Anterior cingulate cortex (tissue), 58 donors: ENCODE measurements at places on chromosomes 5 and 9.
A peak's percentile ranks its signal among the peaks of the same experiment; 100 is the strongest.

GRCh38 chr5:57772512-57772911 is 289.9 kb upstream of the ACTBL2 start:
- no peak for DNase-seq

DNA sequence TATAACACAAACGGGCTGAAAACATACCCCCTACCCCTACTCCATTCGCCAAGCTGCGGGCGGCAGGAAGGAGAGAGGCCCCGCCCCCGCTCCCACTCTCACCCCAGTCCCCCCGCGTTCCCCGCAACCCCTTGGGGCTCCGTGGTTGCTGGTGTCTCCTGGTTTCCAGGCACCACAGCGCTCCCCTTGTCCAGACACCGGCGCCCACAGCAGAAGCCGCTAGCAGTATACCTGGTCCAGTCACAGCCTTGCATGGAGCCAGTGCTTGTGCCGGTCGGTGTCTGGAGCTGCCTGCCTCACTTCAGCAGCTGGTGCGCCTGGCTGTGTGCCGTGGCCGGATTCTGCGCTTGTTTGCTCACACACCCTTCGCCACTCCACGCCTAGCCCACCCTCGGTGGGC is 240.5 kb upstream of the DAB2 start:
- no peak for DNase-seq

DNA sequence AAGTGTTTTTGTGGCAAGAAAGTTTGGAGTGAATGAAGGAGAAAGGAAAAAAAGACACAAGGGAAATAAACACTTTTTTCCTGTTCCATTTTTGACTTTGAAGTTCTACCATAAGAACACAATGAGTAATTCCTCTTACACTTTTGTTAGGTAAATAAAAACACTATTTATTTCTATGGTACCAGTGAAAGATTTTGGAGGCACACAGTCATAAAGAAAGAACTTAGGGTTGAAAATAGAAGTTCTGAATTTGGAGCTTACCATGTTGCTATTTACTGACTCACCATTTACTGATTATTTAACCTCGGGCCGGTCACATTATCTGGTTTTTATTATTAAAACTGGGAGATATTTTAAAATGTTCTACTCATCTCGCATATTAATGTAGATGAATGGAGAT is 367.8 kb downstream of the TLE1 start:
- no peak for DNase-seq

DNA sequence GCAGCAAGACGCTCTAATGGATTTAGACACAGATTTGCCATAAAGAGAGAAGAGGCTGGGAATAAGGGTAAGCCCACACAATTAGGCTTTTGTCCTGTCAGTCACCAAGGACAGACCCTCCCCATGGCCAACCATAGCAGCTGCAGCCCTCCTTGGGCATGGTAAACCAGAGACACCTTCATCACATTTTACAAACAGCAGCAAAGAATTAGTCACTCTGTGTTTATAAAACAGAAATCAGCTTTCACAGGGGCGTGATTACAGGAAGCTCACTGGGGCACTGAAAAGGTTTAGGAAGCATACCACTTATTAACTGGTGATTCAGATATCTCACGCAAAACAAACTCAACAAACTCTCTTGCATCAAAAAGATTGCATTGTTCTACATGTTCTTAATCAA is 37.3 kb upstream of the ZNF622 start:
- no peak for DNase-seq

DNA sequence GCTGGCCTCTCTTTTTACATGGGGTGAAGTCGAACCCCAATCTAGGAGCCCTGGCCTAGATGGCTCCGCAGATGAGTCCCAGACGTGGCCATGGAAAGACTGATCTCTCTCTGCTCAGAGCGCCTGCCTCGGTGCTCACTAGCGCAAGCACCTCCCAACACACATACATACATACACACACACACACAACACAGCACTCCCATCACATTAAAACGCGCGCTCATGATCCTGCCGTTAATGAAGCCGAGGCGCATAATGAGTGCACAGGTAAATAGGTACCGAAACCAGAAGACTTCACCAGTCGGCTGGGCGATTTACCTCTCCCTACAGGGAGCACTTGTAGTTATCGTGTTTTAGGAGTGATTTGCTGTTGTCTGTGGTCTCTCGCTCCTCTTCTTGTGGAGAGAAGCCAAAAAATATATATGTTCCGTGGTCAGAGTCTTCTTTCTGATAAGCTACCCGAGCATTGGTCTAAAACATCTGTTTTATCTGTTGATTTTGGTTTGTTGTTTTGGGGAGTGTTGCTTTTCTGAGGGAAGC is 207.7 kb downstream of the MEF2C start:
- DNase-seq: no peak

DNA sequence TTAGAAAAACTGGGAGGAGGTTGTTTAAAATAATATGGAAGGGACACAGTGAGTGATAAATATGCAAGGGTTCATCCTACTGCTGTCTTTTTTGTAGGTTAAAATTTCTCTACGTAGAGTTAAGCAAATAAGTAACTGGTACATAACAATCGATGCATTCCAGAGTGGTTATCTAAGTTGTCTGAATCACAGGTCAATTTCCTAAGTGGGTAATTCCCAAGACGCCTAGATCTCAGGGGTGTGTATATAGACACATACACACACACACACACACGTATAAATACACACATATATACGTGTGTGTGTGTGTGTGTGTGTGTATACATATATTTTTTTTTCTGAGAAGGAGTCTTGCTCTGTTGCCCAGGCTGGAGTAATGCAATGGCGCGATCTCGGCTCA is 22.3 kb downstream of the CAAP1 start:
- no peak for DNase-seq

DNA sequence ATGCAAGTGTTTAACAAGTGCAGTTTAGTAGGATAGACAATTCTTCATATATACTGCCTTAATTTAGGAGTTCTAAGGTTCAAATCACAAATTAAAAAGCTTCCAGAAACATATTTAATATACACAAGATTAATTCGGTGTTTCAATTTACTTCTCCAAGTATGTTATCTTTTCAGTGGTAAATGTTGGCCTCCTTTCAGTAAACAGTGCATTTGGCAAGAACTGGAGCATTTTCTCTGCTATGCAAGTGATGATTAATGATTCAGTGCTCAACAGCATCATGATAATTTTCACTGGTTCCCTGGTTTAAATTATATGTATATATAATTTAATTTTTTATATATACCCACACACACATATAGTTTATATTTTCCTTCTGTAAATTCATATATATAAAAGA is 541.7 kb downstream of the EFNA5 start:
- no peak for DNase-seq

- no peak for DNase-seq
Observed at GRCh38 chr5:140134277-140134935, 8.7 kb downstream of the IGIP start.

- DNase-seq: no peak
Observed at GRCh38 chr5:34652466-34652865, 3.7 kb upstream of the RAI14 start.

- no peak for DNase-seq
Observed at GRCh38 chr5:10447041-10447440, 5.4 kb downstream of the ROPN1L start.

GRCh38 chr5:170425731-170426130 is 36.6 kb upstream of the KCNMB1 start:
- DNase-seq: no peak

DNA sequence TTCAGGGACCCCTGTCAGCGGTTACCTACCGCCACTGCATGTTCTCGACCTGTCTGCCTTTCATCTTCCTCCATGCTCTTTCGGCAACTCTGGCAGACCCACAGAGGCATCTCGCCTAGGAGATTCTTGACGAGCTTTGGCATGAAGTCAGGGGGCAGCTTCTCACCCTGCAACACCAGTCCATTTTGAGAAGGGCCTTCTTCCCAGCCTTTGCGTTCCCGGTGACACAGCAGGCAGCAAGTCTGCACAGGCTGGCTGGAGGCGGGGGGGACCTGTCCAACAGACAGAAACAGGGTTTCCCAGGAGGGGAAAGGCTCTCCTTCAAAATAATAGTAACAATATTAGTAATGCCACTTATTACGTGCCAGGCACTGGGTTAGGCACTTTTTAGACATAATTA is 15.5 kb downstream of the FAM193B start:
- DNase-seq: no peak

- DNase-seq: no peak
Observed at GRCh38 chr5:124895236-124895635, 148.8 kb upstream of the ZNF608 start.

DNA sequence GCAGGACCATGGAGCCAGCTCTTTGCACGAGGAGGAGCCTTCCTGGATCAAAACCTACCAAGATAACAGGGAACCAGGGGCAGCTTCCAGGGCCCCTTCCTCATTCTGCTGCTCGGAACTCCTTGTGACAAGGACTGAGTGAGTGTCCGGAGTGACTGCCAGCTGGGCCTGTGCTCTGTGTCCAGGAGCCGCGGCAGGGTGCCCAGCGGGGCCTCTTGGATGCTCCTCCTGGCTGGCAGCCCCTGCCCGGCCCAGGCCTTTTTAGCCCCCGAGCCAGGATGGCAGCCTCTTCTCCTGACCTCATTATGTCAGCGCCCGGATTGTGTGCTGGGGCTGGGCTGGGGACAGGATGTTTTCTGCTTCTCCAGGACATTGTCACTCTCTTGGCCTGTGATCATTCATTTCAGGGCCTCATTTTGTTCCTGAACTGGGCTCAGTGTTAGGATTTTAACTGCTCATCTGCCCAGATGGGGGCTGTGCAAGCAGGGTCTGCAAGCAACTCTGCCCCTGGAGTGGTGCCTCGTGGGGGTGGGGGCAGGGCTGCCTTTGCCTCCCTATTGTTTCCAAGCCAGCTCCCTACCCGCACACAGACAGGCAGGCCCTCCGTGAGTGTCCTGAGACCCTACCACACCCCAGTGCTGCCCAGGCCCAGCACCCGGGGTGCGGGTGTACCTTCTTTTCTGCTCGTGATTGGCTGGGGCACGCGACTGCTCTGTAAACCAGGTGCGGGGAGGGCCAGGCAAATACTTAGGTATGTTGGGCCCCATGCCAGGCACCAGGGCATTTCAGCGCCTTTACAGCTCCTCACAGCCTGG is 161.6 kb downstream of the COL23A1 start:
- DNase-seq: peak; percentile 28

DNA sequence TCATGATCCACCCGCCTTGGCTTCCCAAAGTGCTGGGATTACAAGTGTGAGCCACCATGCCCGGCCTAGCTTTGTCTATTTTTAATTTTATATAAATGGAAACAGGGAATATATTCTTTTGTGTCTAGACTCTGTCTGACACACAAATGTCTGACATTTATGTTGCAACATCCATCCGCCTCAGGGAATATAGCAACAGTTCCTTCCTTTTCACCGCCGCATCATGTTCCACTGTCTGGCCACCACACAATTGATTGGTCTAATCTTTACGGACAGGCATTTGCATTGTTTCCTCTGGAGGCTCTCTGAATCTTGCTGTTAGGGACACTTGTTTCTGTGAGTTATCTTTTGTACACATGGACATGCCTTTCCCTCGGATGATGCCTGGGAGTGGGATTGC is 20.1 kb upstream of the TBC1D9B start:
- DNase-seq: no peak

DNA sequence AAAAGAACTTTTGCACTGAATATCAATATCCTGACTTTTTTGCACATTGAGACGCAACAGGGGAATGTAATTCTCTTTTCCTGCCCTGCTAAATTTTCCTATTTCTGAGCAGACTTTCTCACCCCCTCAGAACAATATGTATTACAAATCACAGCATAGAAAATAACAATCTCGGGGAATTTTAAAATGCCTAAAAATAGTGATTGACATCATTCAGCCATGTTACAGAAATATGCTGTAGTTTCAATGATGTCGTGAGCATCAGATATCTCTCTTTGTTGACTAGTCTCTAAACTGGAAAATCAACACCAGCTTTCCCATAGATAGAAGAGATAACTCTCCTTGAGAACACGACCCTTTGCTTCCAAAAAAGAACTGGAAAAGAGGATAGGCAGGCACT is 166.7 kb downstream of the ZDHHC21 start:
- DNase-seq: no peak

DNA sequence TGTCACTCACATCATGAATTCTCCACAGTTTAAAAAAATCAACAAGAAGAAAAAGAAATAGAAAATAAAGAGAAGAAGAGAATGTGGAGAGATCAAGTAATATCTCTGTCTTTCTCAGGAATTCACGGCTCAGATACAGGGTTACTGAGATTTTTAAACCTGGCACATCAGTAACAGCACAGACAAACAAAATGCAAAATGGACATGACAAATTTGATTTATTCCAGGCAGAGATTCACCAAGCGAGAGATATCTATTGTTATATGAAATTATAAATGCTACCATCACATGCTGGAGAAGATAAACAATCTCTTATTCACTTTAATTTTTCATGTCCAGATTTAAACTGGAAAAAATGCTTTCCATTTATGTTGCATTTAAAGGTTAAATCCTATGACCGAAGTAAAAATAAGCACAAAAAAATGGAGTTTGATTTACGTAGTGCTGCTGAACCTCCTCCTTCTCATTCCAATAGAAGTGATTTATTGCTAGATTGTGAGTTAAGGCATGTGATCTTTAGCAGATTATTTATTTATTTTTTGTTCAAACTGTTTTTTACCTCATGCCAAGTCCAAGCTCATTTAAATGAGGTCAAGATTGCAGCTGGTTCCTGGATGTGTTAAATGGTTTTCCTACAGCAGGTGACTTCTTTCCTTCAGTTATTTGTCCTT is 926.4 kb downstream of the MAT2B start:
- DNase-seq: no peak

DNA sequence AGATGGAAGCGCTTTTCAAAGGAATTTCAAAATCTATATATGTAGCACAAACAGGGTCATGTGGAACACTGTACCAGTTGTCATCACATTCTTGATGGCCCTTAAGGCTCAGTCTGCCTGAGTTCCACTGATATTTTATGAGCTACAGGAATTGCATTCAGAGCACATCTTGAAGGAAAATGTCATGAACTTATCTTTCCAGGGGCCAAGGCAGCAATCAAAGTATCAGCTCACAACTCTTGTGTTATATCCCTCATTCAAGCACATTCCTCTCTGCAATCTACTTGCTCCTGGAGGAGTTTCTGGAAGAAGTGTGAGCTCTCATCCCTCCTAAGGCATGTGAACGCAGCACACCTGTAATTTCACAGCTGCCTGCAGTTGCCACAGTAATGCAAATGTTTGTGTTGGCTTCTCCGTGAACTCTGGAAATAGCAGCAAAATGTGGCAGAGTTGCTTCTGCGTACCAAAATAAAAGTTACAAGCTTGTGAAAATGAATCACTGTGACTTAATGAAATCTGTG is 89.7 kb upstream of the EQTN start:
- DNase-seq: no peak

DNA sequence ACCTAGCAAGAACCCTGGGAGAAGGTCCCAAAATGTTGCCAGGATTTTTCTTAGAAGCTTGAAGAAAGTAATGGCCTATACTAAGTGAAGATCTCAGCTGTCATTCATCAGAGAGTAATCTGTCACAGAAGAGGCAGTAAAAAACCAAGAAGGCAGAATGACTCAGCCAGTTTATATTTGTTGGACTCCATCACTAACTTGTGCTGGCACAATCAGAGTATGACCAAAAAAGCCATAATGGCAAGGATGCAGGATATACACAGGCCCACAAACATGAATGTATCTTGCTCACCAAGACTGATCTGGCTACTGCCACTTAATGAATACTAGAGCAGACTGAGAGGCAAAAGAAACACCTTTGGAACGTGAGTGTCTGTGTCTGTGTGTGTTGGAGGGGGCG is 104.0 kb upstream of the POU5F2 start:
- no peak for DNase-seq

- DNase-seq: no peak
Observed at GRCh38 chr5:113378514-113378913, 56.3 kb downstream of the TSSK1B start.

GRCh38 chr5:113043491-113043931 is 66.9 kb downstream of the DCP2 start:
- DNase-seq: no peak

GRCh38 chr5:9283021-9283420 is 262.9 kb downstream of the SEMA5A start:
- no peak for DNase-seq
